ENCODE measurements at places on chromosomes 5 and 9.

- peak; percentile 10 for DNase-seq
Observed at GRCh38 chr5:31530541-31531265, 1.2 kb downstream of the DROSHA start.

DNA sequence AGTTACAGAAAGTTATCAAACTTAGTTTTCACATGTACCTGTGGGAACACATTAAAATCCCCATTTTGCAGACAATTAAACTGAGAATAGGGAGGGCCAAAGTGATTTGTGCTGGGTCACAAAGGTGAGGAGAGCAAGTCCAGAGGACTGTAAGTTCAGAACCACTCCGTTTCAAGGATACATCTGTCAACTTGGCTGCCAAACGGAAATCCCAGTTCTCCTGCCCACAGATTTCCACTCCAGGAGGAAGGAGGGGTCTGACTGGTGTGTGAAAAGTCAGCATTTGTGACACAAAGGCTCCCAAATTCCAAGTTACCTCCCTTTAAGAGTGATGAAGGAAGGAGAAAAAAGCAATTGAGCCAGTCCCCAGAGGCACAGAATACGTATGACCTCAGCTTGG is 42.3 kb downstream of the PRELID2 start:
- DNase-seq, result no peak

GRCh38 chr9:112084334-112084733 is 90.8 kb downstream of the SUSD1 start:
- DNase-seq, result no peak

- no peak for DNase-seq
Observed at GRCh38 chr9:92659601-92660000, 10.3 kb downstream of the IPPK start.

- peak; percentile 1 for DNase-seq
Observed at GRCh38 chr9:14584571-14584970, 108.7 kb downstream of the ZDHHC21 start.

DNA sequence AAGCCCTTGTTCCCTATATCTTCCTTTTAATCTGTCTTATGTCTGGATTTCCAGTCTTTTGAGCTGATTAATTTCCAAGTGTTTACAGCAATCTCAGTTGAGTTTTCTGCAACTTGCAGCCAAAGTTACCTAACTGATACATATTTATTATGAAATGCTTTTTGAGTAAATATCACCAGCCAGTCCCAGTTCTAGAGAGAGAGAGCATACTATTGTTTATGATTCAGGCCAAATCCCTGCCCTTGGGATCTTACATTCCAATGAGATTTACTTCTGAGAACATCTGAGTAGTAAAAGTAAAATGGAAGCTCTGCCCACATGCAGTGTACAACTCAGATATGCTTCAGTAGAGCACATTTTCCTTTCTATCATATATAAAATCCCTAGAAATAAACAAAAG is 661.7 kb downstream of the KCTD16 start:
- no peak for DNase-seq

GRCh38 chr5:38601863-38602298 is 45.4 kb upstream of the LIFR start:
- peak; percentile 4 for DNase-seq

DNA sequence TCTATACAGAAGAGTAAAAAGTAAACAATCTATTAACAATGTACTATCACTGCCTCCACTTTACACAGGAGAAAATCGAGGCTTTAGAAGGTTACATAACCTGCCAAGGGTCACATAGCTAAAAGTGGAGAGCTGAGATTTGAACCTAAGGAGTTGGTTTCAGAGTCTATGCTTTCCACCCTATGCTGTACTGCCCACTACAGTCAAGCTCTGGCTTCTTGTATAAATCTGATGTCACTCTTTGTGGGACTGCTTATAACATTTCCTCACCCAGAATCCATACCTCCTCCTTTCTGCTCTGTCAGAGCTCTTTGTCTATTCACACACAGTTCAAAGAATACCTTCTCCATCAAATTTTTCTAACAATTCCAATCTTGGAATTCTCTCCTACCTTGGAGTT is 503.1 kb downstream of the RAB3C start:
- DNase-seq, result no peak

DNA sequence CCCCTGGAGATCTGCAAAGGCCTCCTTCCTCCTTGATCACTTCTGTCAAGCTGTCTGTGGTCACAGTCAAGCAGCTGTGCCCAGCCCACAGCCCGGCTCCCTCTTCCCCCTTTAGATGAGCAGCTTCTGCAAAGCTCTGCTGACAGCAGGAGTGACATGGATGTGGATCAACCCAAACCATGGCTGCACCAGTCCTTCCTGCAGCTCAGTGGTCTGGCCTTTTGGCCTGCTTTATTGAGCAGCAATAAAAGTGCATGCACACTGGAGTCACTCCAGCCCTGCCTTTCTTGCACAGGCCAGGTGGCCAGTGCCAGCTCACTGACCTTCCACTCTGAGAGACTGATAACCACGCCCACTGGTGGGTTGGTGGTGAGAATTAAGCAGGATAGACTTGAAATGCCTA is 91.3 kb upstream of the OTULINL start:
- no peak for DNase-seq

- peak; percentile 67 for DNase-seq
Observed at GRCh38 chr9:136617746-136618579, 44.8 kb upstream of the EGFL7 start.

DNA sequence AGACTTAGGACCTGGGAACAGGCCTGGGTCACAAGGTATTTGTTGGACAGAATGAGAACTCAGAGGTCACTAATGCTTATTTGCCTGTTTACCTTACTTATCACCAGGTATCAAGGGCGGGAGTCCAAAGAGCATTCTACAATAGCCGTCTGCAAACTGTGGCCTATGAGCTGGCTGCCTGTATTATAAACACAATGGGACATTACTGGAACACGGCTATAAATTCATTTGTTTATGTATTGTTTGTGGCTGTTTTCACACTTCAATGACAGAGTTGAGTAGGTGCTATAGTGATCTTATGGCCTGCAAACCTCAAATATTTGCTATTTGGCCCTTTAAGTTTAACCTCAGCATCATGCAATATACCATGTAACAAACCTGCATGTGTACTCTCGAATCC is 76.6 kb upstream of the ASTN2 start:
- peak; percentile 78 for DNase-seq

- no peak for DNase-seq
Observed at GRCh38 chr9:133786907-133787753, 49.0 kb upstream of the SARDH start.

DNA sequence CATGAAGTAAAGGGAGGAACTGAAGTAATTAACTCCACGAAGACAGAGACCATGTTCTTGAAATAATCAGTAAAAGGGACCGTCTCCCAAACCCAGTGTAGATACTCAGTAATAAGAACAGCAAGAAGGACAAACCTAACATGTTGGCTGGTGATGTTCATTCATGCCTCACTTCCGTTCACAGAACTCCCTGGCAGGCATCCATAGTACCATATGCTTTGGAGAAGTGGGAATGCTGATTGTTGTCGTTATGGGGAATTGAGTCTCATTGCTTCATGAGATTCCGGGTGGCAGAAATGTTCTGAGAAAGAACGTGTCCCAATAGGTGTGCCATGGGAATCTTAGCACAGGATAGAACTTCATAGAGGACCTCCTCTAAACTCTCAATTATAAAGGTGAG is 452.3 kb downstream of the ZSWIM6 start:
- DNase-seq, result no peak

GRCh38 chr5:175861337-175862130 is 9.8 kb upstream of the CPLX2 start:
- DNase-seq, result peak; percentile 98

GRCh38 chr9:88915916-88916315 is 75.4 kb upstream of the S1PR3 start:
- no peak for DNase-seq

DNA sequence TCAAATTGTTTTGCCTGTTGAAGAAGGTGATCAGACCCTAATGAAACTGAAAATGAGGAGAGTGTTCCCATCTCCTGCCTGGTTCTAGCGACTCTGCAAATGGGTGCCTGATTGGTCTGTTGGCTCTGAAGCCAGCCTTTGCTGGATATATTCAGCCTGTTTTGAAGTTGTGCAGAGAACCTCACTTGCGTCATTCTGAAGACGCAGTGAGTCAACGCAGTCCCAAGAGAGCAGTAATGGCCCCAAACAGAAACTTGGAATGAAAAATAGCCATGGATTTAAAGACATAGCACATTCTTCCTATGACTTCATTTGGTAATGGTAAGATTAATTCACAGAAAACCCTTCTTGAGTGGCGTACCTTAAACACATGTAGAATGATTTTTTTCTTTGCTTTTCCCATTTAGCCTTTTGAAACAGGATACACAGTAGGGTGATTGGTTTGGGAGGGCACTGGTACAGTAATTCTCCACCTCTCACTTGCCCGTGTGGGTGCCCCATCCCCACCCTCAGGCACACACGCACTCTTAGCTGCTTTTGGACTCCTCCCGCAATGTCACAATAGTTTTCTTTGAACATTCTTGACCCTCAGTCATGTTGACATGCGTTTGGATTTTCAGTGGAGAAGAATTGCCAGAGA is 54.1 kb upstream of the ABL1 start:
- no peak for DNase-seq

GRCh38 chr9:93319301-93319991 is 132.0 kb upstream of the FAM120A start:
- no peak for DNase-seq

DNA sequence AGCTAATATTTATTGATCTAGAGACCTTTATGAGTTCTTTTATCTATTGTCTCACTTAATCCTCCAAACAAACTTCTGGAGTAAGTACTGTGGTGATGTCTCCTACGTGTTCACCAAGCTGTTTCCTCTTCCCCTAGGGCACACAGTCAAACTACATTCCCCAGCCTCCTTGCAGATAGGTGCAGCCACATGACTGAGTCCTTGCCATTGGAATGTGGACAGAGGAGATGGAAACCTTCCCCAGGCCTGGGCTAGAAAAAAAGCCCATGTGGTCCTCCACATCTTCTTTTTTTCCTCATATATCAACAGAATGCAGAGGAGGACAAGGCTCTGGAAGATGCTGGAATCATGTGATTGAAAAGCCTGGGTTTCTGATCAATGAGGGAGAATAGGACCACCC is 88.0 kb downstream of the ANKRD55 start:
- no peak for DNase-seq

DNA sequence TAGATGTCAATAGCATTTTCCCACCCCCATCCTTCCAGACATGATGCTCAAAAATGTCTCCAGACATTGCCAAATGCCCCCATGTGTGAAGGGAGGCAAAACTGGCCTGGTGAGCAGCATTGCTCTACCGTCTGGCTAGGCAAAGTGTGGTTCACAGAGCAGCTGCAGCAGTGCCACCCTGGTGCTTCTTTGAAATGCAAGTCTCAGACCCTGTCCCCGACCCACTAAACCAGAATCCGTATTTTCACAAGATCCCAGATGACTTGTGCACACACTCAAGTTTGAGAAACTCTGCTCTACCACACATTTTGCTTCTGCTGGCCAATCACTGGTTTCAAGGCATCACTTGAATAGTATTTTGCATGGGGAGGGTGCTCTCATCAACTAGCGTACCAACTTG is 226.6 kb upstream of the KLF9 start:
- no peak for DNase-seq

DNA sequence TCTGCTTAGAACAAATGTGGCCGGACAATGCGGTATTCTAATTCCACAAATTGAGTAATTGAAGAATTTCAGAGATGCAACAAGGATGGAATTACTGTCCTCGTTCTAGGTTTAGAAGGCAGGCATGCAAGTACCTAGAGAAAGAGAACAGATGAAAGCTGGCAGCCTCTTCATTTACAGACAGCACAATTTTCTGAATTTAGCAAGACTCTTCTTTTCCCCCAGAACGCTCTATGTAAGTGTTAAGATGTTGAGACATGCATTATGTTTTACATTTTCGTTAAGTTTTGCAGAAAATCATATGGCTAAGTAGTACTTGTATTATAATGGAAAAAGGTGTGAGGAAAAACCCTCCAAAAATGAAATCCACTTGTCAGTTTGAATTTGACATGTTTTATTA is 259.5 kb upstream of the ARRDC3 start:
- no peak for DNase-seq

DNA sequence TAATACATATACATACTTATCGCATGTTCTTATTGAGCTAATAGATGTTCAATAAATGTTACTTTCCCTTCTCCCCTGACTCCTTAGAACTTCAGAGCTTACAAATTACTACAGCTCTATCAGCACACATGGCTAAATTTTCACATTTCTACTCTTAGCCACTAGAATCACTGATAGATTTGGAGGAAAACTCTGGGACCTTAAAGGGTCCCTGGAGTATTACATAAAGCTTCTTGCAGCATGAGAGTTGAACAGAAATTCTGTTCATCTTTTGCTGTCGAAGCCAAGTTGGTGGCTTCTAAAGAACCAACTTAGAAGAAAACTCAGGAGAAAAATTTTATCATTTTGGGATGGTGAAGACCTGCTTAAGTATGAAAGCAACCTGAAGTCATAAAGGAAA is 15.5 kb downstream of the B4GALT1 start:
- DNase-seq, result no peak

GRCh38 chr9:33765411-33765810 is 29.9 kb upstream of the PRSS3 start:
- peak; percentile 46 for DNase-seq

- DNase-seq, result no peak
Observed at GRCh38 chr5:133056891-133057290, 5.1 kb downstream of the HSPA4 start.

DNA sequence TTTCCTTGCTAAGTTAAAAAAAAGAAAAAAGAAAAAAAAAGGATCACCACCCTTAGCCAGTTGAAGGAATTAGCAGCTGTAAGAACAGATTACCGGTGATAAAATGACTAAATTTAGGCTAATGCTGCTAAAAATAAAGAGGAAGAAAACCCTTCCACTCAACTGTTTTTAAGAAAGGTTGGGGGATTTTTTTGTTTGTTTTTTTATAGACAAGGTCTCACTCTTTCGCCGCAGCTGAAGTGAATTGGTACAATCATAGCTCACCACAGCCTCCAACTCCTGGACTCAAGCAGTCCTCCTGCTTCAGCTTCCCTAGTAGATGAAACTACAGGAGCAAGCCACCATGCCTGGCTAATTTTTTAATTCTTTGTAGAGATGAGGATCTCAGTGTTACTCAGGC is 101.7 kb downstream of the SNCAIP start:
- no peak for DNase-seq

- DNase-seq, result no peak
Observed at GRCh38 chr5:111509119-111509518, 3.2 kb downstream of the STARD4 start.

GRCh38 chr9:137774775-137775386 is 102.7 kb upstream of the CACNA1B start:
- peak; percentile 22 for DNase-seq

All from DMS53 (cell line).